ENCODE measurements at places on chromosomes 1 and 21.
A peak's percentile ranks its signal among the peaks of the same experiment; 100 is the strongest.

DNA sequence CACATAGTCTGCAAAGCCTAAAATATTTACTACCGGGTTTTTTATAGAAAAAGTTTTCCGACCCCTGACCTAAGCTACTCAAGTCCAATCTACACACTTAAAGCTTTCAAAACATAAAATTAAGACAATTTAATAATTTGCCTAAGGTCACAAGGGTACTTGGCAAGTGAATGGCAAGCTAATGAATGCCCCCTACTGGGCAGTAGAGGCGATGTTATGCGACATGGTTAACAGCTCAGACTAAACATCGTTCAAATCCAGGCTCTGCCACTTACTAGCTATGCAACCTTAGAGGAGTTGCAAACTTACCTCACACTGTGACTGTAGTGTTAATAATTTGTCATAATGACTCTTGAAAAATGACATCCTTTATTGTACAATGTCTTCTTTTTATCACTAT lies 317.2 kb upstream of the NFIA start:
- peak; percentile 57 for DNase-seq

DNA sequence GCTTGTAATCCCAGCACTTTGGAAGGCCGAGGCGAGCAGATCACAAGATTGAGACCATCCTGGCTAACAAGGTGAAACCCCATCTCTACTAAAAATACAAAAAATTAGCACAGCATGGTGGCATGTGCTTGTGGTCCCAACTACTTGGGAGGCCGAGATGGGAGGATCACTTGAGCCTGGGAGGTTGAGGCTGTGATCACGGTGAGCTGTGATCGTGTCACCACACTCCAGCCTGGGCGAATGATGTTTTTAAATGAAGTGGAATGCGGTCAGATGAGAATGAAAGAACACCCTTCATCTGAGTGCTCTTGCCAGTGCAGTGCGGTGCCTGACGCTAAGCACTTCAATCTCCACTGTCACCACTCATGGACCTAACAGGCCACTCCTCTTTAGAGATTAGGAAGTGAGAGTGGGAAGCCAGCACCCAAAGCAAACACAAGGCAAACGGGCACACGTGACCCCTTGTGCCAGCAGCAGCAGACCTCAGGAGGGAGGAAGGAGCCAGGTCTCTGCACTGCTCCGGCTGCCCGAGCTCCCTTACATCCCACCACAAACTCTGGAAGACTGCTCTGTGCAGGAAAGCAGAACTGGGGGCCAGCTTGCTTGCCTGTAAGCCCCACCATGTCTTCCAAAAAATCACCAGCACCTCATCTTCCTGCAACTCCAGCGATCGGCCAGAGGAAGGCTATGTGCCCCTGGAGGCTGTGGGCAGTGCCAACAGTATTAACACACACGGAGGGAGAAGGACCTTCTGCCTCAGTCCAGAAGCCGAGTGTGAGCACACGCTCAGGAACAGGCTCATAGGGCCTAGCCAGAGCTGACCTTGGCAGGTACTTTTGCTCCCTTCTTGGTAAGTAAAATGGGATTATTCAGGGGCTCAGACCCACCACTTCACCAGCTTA lies 9.7 kb downstream of the CTNNBIP1 start:
- DNase-seq = no peak

GRCh38 chr1:237012788-237013383 lies 8.6 kb upstream of the MT1HL1 start:
- no peak for DNase-seq

GRCh38 chr1:183837062-183837461 lies 32.1 kb downstream of the RGL1 start:
- no peak for DNase-seq

DNA sequence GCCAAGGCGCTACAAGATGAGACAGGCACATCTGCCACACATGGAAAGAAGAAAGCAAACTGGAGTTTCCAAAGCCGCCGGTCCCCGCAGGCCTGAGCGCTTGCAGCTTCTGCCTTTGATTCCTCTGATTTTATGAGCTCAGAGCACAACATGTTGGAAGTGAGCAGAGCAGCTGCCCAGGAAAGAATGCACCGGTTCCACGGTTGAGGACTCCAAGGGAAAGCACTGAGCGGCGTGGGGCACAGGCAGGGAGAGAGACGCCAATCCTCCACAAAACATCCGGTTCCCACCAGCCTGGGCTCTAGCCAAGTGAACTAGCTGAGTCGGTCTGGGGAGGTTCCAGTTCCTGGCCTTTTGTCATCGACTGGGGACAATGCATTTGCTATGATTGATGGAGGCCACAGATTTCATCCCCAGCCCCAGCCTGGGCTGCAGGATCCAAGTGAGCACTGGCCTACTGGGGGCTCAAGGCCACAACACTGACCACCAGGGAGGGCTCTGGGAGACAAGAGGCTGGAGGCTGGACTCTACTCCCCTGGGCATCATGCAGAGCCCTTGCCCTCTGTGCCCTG lies 253.1 kb upstream of the IRF2BP2 start:
- peak; percentile 75 for DNase-seq

DNA sequence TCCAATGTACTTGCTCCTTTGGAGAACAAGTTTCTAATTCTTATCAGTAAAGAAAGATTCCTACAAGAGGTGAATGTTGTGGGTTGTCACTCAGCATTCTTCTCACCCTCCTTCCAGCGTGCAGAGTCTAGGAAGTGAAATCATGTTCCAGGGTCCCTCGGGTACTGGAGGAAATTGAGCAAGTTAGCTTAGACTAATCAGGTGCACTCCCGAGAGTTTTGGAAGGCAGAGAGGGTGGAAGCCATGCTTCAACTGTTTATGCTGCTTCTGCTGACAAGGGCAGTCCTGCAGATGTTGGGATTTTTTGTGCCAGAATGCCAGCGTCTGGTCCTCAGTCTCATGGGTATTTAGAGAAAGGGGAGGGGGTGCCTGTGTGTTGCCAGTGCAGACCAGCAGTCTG lies 5.3 kb upstream of the C1orf115 start:
- peak; percentile 38 for DNase-seq

Data from cardiac muscle cell (in vitro differentiated cells and primary cell).